Activated naive CD4-positive, alpha-beta T cell treated with anti-CD3 and anti-CD28 coated beads, Interleukin-2, amount 50 U/mL, for 16 hours (primary cell): ENCODE measurements at places on chromosomes 6 and 20.
A peak's percentile ranks its signal among the peaks of the same experiment; 100 is the strongest.

GRCh38 chr6:64155063-64155462 lies 519.5 kb downstream of the PHF3 start:
- DNase-seq: no peak

GRCh38 chr20:50381771-50382593 lies 128.2 kb upstream of the PTPN1 start:
- no peak for DNase-seq

GRCh38 chr6:12258191-12258590 lies 32.0 kb upstream of the EDN1 start:
- DNase-seq: no peak

- DNase-seq: no peak
Measured at GRCh38 chr20:11094196-11094595, 420.4 kb upstream of the JAG1 start.

GRCh38 chr20:18031050-18031449 lies 26.7 kb downstream of the OVOL2 start:
- DNase-seq: no peak

- no peak for DNase-seq
Measured at GRCh38 chr6:149044528-149044927, 273.0 kb upstream of the TAB2 start.

GRCh38 chr6:156828280-156828703 lies 51.1 kb downstream of the ARID1B start:
- DNase-seq: no peak

GRCh38 chr6:44456070-44456965 lies 68.8 kb downstream of the CDC5L start:
- DNase-seq: peak; percentile 47

DNA sequence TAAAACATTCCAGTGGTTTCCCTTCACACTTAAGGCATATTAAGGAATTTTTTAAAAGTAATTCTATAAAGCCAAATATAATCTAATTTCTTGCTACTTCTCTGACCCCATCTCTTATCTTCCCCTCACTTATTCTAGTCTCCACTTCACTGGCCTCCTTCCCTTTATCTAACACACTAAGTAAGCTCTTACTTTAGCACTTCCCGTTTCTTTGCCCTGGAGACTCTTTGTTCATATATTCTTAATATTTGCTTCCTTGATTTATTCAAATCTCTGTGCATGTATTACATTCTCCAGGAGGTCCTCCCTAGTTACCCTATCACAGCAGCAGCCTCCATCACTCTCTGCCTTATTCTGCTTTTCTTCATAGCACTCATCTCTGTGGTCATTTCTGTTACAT lies 20.3 kb downstream of the GTPBP2 start:
- DNase-seq: no peak

DNA sequence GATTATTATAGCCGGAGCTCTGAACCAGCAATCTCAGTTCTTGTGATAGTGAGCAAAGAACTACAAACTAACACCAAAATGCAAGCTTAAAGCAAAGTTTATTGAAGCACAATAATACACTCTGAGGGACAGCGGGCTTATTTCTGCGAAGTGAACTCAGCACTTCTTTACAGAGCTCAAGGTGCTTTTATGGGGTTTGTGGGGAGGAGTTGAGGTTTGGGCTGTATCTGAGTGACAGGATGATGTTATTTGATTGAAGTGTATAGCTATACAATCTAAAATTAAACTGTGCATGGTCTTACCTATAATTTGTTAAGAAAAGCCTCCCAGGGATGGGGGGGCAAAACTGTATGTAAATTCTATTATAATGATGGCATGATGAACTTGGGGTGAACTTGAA lies 1.0 kb upstream of the HFE start:
- no peak for DNase-seq

DNA sequence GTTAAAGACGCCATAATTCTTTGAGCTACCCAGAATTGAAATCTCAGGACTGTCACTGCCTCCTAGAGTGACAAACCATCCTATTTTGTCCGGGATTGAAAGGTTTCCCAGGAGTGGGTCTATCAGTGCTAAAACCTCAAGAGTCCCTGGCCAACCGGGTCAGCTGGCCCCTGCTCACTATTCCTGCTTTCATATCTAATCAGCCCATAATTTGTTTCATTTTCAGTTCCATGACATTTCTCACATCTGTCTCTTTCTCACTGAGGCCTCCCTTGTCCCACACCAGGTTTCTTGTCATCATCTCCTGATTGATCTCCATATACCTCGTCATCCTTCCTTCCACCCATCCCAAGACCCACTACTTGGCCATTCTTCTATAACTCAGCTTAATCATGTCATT lies 98.2 kb downstream of the SLC35B3 start:
- no peak for DNase-seq

- no peak for DNase-seq
Measured at GRCh38 chr6:31351401-31352309, 5.3 kb downstream of the HLA-B start.

DNA sequence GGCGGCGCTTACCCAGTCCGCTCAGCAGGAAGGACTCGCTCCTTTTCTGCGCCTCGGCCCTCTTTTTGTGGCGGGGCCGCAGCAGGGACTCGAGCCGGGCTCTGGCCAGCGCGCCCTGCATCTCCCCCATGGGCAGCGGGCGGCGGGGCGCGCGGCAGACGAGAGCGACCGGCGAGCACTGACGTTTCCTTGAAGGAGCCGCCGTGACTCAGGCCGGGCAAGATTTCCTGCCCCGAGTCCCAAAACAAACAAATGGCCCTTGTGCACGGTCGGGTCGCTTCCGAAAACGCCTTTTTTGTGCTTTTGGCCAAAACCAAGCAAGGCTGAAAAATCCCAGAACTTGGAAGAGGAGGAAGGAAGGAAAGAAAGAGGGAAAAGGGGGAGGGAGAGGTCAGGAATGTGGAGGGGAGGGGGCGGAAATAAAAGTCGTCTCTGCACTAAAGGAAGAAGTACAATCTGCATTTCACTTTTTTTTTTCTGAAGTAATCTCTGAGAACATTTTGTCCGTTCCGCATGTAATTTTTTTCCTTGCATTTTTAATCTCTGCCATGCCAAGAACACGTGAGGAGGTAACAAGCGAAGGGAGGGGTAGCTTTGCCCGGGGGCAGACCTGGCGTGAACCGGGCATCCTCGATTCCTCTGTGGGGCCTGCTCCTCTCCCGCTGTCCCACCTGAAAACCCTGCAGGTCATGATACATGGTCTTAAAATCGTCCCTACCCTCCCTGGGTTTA lies 123.3 kb upstream of the SLC2A12 start:
- no peak for DNase-seq

DNA sequence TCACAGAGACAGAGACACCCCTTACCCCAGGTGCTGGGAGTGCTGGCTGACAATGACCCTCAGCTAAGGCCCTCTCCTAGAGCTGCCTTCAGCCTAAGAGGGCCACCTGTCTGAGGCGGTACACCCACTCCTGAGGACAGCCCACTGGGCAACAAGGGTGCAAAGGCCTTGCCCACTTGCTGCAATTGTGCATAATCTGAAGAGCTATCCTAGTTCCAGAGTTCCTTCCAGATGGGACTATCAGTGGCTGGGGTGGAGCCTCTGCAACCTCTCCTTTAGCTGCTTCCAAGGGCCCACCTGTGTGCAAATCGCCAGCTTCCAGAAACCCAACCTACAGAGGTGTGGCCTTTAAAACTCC lies 87.5 kb downstream of the PREX1 start:
- DNase-seq: no peak

GRCh38 chr6:165834613-165835259 lies 171.7 kb upstream of the PDE10A start:
- DNase-seq: no peak

- DNase-seq: no peak
Measured at GRCh38 chr6:169824021-169824420, 72.6 kb downstream of the ERMARD start.

- DNase-seq: no peak
Measured at GRCh38 chr6:155366325-155366724, 52.0 kb upstream of the TFB1M start.
